ENCODE measurements at places on chromosomes 16 and 17.

DNA sequence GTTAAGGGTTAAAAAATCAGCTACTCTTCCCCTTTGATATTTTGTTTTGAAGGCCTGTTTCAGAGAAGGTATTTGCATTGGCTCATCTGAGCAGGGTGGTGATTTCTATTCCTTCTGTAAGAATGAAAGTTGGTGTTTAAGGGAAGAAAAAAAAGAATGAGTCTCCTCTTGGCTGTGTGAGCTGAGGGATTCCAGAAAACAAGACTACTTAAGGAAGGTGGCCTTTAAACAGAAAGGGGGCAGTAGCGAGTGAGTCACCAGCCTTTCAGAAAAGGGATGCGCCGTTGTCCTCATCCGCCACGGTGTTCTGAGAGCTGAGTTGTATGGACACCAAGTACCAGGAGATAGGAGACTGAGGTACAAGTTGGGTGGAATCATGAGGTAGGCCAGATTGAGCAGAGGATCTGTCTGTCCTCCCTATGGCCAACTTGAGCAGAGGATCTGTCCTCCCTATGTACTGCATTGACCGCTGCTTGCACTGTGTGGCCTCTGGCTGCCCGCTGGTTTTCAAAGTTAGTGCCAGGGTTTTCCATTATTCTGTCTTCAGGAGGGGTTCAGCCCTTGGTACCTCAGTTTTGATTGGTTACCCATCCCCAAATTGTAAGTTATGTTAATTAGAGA is 8.2 kb downstream of the PRKCA start:
- no peak for DNase-seq

DNA sequence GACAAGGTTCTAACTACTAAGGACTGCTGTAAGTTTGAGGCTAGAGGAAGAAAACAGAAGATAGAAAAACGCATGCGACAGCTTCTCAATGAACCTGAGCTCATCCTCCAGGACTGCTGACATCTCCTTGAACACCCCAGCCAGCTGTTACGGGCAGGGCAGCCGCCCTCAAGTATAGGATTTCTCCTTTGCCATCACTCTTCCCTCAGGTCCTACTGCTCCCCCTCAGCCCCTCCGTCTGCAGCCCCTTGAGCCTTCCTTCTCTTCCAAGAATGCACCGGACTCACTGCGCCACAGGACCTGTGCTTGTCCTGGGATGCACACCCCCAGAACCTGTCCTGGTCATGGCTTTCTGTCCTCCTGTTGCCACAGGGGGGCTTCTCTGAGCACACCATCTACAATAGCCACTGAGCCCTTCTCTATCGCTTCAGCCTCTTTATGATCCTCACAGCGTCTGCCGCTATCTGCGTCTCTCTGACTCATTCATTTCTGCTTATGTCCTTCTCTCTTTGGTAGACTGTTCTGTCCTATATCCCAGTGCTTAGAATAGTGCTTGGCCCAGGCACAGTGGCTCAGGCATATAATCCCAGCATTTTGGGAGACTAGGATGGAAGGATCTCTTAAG is 15.7 kb upstream of the XYLT2 start:
- DNase-seq, result no peak

GRCh38 chr17:38741921-38742410 is 6.2 kb downstream of the PCGF2 start:
- no peak for DNase-seq

DNA sequence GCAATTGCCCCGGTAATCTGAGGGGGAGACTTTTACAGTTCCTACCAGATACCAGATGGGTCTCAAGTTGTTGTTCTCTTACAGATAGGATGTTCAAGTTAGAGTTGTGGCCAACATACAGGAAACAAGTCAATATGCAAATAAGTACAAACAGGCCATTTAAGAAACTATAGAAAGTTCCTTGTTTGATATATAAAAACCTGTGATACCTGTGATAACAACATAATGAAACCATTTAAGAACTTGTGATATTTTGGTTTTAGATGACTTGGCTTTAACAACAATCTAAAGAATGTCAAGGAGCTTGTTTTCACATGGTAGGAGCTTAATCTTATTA is 16.8 kb downstream of the CDR2 start:
- DNase-seq, result no peak

GRCh38 chr17:82457073-82457928 is 1.2 kb upstream of the NARF start:
- DNase-seq, result no peak

DNA sequence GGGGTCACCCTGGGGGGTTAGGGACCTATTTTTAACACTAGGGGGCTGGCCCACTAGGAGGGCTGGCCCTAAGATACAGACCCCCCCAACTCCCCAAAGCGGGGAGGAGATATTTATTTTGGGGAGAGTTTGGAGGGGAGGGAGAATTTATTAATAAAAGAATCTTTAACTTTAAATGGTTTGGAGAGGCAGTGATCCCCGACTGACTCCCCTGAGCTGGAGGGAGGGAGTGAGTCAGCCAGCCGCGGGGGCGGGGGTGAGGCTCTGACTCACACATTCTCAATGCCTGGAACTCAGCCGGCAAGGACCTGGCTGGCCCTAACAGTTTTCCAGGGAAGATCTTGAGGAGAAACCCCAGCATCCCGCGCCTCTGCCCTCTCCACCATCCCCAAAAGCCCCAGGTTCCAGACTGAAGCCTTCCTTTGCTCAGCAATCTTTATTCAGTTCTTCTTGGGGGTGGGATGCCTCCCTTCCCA is 1.5 kb downstream of the HCFC1R1 start:
- DNase-seq, result peak; percentile 93

DNA sequence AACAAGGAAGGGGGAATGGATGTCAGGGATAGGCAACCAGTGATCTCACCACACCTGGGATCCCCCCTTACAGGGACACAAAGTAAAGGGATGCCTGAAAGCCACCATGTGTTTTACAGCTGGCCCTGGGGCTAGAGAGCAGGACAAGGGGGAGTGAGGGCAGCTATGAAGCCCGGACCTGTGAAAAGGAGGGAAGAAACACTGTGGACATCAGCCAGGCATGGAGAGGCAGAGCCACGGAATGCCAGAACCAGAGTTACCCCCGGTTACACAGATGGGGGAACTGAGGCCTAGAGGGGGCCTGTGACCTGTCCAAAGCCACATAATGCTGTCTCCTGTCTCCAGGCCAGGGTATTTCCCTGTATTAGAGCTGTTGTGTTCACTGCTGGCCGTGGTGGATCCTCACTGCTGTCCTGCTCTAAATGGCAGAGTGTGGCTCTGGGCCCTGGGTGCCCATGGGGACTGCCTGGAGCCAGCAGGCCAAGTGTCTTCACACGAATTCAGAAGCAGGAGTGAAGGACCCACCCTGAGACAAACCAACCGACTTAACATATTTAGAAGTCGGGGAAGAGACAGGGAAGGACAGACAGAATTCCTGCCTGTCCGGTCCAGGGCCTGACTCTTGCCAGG is 29.7 kb upstream of the ITGA3 start:
- no peak for DNase-seq

- no peak for DNase-seq
Measured at GRCh38 chr17:60473788-60474187, 51.5 kb downstream of the CHCT1 start.

GRCh38 chr16:80387318-80387921 is 153.4 kb upstream of the DYNLRB2 start:
- no peak for DNase-seq

DNA sequence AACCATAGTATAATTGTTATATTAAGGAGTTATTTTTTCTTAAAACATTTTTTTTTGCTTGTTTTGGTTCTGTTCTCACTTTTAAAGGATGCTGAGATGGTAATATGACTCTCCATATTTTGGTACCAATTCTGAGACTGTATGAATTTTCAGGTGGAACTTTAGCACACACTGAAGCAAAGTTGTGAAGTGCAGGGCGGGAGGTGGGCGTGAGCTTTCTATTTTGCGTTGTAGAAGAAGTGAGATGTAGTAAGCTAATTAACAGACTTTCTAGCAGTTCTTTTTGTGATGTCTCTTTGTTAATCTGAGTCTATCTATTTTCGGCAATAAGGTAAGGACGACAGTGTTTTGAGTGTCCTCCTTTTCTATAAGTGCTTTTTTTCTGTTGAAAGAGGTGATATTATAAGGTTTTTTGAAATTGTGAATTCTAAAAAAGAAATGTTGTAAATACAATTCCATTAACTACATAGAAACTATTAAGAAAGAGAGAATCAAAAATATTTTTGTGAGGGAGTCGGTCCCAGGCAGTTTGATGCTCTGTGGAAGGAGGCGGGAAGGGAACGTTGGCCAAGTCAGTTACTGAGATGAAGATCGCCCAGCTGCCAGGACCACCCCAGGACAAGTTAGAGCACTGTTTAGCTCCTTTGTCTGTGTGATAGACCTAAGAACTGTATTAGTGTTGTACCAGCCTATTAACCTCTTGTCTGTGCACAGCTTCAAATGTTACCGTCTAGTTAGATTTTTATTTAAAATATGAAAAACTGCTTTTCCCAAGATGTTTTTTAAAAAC is 65.0 kb downstream of the CCDC182 start:
- DNase-seq, result no peak

GRCh38 chr17:43671031-43671692 is 9.4 kb upstream of the MEOX1 start:
- no peak for DNase-seq

DNA sequence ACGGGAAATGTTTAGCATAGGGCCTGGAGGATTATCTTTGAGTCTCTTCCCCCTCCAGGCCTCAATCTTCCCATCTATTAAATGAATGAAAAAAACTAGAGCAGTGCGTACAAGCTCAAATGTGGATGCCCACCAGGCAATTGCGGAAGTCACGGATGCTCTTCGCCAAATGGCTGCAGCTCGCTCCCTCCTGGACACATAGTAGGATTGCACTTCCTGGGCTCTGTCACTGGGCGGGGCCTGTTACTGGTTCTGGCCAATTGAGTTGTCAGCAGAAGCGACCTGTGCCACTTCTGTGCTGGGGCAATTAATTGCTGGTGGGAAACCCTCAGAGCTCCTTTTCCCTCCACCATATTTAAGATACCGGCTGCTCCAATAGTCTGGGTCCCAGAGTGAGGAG is 168.2 kb upstream of the IRX6 start:
- no peak for DNase-seq

GRCh38 chr16:31873556-31874365 is at the start of gene ZNF267:
ZNF267 (plus strand) TSS chr16:31873807; CDS start chr16:31873967, 160 bp downstream.
- DNase-seq, result peak; percentile 91

DNA sequence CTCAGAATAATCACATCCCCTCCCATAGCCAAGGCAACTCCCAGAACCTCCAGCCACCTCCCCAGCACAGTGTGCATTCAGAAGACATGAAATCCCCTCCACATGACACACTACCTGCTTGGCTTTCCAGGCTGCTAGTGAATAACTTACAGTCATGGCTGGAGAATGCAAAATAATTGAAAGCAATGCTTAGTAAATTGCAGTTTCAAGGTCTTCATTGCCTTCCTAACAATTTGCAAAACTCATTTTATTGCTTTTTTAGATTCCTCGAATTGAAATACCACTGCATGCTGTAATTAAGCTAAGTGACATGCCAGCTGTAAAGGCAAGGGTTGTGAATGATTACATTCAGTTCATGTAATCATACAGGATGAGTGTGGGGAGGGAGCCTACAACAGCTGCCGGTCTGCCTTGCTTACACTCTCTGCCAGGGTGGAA is 29.0 kb upstream of the HOXB13 start:
- no peak for DNase-seq

GRCh38 chr16:87701505-87701921 is 64.3 kb downstream of the KLHDC4 start:
- DNase-seq, result no peak

GRCh38 chr16:11188801-11189740 is 66.9 kb downstream of the SOCS1 start:
- DNase-seq, result no peak

DNA sequence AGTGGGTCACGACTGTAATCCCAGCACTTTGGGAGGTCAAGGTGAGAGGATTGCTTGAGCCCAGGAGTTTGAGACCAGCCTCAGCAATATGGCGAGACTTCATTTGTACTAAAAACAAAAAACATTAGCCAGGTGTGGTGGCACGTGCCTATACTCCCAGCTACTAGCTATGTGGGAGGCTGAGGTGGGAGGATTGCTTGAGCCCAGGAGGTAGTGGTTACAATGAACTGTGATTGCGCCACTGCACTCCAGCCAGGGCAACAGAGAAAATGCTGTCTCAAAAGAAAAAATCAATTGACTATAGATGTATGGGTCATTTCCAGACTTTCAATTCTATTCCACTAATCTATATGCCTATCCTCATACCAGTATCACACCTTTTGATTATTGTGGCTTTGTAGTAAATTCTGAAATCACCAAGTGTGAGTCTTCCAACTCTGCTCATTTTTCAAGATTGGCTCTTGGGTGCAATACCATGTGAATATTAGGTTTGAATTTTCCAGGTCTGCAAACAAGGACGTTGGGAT is 27.2 kb upstream of the CEP20 start:
- no peak for DNase-seq

- DNase-seq, result no peak
Measured at GRCh38 chr17:20022701-20023100, 13.5 kb downstream of the SPECC1 start.
